ENCODE measurements at places on chromosomes 6 and 20. TPM values are rescaled to one million over a fixed set of nuclear protein-coding genes. Genes with fewer than 3 reads are reported as not detected.

The FOXF2 gene
- not detected for total RNA-seq

The FILIP1 gene
- total RNA-seq: not detected

The DEFB132 gene
- not detected for total RNA-seq

The SAMD3 gene
- 6.4 TPM for total RNA-seq

The KHDRBS2 gene
- not detected for total RNA-seq

The SLC24A3 gene
- total RNA-seq: not detected

The LTB gene
- 368 TPM for total RNA-seq

The ERMARD gene
- 26.6 TPM for total RNA-seq

The TMEM244 gene
- total RNA-seq: 0.54 TPM

The XKR7 gene
- total RNA-seq: not detected

The TOMM34 gene
- 62.4 TPM for total RNA-seq

The IMPG1 gene
- not detected for total RNA-seq

The NRSN1 gene
- not detected for total RNA-seq

The TGM3 gene
- not detected for total RNA-seq

The PPIL1 gene
- 35.6 TPM for total RNA-seq

The HEBP2 gene
- total RNA-seq: 28.2 TPM

The MYLK4 gene
- 0.11 TPM for total RNA-seq

The LMBRD1 gene
- 15.9 TPM for total RNA-seq
